ENCODE measurements at places on chromosomes 6 and 20. TPM values are rescaled to one million over a fixed set of nuclear protein-coding genes. Genes with fewer than 3 reads are reported as not detected.

EBF4 gene
- 2.8 TPM for polyA plus RNA-seq

AIF1 gene
- polyA plus RNA-seq: not detected

FAXC gene
- 5.1 TPM for polyA plus RNA-seq

PDE10A gene
- 44.9 TPM for polyA plus RNA-seq

GRIK2 gene
- polyA plus RNA-seq: 0.55 TPM

GRCh38 chr20:1334370-1334731, 5.4 kb upstream of the SDCBP2 start:
- no peak for DNase-seq

GRCh38 chr6:34129753-34130152, 16.1 kb downstream of the GRM4 start:
- no peak for DNase-seq

GRCh38 chr20:46965477-46965876, 70.8 kb downstream of the EYA2 start:
- no peak for DNase-seq

GRCh38 chr6:14881398-14881797, 364.5 kb upstream of the JARID2 start:
- no peak for DNase-seq

DNA sequence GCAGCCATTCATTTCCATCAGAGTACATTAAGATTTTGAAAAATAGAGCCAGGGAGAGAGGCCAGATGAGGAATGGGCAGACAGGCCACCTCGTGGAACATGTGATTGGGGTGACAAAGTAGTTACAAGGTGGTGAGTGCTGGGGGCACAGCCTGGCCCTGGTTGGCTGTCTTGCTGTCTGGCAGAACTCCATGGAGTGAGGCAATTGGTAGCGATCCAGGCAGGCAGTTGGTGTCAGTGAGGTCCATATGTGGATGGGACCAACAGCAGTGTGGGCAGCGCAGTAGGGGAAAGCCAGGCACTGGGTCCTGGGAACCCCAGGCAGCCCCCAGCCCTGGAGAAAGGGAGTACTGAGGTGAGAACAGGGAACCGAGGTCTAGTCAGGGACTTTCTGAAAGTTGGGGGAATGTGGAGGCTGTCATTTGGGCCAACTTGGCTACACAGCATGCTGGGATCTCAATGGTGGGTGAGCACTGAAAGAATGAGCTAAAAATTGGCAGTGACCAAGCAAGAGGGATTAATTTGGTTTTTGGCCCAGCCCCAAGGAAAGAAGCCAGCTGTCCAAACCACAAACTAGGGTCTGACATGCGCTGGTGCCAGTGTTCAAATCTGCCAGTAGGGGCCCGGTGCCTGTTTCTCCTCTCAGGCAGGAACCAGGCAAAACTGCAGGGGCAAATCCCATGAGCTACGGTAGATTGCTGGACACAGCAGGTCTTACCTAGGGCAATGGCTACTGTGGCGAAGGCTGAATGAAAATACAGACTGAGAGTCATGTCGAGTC, 61.4 kb upstream of the E2F3 start:
- no peak for DNase-seq

- DNase-seq: no peak
Measured at GRCh38 chr20:61640131-61640870, 388.2 kb downstream of the CDH4 start.

DNA sequence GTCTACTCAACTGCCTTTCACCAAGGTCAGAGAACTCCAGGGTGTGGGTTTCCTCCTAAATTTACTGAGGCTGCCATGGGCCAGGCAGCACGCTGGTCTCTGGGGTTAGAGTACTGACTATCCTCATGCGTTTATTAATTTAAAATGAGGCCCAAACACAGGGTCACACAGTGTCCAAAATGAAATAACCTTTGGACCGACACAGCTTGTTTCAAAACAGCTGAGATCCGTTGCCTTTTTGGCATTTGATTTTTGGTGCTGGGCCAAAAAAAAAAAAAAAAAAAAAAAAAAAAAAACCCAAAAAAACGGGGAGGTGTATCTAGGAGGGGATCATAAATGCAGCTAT, 14.6 kb upstream of the TOX2 start:
- DNase-seq: no peak

DNA sequence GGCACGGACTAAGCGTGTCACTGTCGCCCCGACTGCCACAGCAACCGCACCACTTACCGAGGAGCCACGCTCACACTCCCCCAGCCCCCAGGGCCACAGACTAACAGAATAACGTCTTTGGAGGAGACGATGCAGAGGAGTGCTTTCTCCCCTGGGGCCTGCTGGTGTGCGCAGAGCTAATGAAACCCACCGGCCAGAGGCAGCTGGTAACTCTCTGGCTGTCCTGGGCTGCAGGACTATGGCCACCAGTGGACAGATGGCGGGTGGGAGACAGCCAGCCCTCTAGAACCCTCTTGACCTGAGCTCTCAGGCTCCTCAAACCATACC, 228.0 kb downstream of the DLL1 start:
- DNase-seq: no peak

GRCh38 chr6:73704798-73705197, 8.8 kb downstream of the CD109 start:
- DNase-seq: no peak

GRCh38 chr6:78688668-78689067, 178.7 kb upstream of the IRAK1BP1 start:
- DNase-seq: no peak

GRCh38 chr20:52166150-52166549, 25.4 kb downstream of the ZFP64 start:
- DNase-seq: no peak

DNA sequence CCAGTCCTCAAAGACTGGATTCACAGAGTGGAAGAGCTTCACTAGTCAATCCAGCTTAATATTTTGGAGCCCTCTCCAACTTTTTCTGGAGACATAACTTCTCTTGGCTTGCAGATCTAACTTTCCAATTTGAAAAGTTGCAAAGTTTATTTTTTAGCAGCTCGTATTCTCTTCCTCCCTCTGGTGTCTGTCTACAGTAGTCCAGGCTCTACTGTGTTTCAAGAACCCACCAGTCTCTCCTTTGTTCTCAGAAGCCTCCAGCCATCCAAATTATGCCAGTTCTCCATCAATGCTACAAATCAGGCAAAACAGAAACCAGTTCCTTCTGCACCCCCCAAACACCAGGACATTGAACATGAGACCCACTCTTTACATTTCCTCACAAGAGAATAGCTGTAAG, 376.1 kb upstream of the OPRM1 start:
- DNase-seq: no peak

DNA sequence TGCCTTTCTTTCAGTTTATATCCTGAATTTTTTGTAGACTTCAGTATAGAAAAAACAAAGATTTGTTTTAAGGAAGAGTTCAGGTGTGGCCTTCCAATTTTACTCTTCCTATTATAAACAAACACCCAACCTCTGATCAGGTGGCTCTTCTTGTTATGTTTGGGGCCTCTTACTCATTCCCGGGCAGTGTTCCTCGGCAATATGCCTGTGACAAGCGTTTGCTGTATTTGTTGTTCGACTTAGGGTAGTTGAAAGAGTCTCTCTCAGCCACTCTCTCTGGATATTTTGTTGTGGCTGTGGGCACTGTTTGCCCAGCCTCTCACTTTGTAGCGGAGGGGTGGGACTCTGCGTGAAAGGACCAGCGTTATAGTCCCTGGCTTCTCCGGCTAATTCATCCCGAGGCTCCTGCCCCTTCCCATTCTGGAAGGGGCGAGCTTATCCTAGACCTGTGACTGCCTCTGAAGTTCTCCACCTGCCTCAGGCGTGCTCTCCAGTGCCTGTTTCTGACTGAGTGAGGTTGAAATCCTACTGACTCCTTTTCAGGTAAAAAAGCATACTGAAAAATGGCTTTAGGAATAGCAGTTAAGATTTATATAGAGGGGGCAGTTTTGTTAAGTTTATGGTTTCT, 97.4 kb downstream of the PLCB4 start:
- DNase-seq: no peak

- DNase-seq: no peak
Measured at GRCh38 chr6:170404697-170405096, 98.1 kb downstream of the FAM120B start.

DNA sequence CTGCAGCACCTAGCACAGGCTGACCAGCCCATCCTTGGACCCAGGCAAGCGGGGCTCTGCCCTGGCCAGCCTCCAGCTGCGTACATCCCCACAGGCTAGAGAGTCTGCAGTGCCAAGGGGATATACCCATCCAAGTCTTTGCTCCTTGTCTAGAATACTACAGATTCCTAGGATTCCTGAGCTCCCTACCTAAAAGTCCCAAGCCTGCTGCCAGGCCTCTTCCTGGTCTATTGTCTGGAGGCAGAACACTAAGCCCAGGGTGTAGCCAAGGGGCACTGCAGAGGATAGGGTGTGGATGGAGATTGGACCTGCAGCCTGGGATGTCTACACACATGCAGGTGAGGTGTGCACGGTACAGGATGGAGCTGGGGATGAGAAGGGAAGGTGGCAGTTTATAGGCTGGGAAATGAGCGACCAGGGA, 90.0 kb upstream of the SIRPA start:
- no peak for DNase-seq

DNA sequence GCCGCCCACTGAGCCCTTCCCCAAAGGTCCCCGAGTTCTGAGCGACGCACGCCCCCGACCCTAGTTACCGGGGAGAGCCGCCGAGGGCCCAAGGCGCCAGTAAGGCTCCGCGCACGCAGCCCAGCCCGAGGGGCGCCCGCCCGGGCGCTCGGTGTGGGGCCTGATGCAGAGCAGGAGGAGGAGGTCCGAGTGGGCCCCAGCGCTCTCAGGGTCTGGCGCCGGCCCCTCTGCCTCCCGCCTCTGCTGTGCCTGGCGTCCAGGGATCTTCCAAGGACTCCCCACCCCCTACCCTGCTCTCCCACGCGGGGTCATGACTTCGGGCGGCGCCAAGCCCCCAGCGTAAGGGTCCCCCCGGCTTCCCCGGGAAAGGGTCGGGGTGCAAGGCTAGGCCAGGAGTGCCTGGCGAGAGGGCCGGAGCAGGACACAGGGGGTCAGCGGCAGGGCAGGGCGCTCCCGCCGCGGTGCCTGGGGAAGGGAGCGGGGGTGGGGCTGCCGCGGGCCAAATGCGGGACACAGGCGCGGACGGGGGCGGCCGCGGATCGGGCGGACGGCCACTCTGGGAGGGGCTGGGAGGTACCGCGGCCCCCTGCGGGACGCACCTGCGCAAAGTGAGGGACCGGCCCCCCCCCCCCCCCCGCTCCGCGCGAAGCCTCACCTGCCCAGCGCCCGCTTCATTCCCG, 637 bp downstream of the ABHD12 start:
- DNase-seq: no peak

DNA sequence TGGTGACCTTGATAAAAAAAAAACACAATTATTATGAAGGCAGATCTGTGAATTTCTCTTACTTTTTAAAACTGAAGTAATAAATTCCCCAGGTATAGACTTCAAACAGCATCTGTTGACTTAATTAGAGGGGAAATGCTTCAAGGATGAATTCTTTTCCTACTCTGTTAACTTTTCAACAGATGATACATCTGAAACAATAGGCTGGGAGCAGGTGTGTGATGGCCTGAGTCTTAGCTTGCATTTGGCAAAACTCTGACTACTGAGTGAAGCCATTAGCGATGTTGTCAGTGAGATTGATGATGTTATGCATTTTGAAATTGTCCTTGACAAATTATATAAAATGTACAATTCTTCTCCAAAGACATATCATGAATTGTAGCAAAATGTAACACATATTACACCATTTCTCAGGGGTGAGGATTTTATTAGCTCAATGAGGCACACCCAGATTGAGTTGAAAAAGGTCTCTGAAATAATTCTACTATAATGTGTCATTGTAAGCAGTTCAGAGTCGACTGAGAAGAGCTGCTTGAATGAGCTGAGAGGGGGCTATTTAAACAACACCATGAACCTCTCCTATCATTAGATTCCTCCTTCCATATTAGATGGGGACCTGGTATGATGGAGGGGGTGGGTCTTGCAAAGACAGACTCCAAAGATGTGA, 39.6 kb upstream of the OGFRL1 start:
- no peak for DNase-seq

DNA sequence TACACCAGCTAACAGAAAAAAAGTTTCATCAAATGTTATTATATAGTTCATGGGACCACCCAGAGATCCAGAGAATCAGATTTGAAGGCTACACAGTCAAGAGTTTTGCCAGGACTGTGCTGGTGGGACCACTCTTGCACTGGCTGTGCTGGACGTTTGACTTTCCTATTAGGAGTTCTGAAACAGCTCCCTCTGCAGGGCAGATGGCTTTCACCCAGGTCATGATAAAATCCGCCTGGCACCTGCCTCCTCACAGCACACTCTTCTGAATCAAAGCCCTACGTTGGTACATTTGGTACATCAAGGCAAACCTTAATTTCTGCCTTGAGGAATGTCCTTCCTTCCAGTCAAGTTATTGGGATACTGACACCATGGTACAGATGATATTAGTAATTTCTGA, 302.1 kb downstream of the ZNF217 start:
- no peak for DNase-seq

DNA sequence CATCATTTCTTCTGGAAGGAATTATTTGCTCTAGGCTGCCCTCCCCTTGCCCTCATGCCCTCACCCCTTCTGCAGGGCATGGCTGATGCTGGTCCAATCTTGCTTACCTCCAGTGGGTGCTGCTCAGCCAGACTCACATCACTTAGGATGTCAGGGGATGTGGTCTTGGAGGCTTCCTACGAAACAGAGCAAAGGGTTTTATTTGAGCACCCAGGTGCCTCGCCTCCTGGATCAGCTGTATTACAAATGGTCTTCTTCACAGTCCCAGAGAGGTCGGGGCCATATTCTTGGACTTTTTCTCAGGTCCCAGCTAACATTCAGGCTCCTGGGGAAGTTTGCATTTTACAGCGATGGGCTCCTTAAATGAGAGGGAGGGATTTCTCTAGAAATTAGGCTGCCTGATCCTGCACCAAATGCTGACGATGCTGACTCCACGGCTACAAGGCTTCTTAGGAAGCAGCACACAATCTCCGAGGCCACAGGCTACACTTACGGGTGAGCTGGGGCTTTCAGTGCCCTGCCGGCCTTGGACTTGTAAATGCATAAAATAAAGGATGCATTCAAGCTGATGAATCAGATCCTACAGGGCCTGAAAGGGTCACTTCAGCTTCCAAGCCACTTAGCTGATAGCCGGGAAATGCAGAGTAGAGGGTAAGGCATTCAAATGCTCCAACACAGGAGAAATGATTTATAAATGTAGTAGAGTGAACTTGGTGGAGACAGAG, 159.8 kb upstream of the ECI2 start:
- DNase-seq: no peak

GRCh38 chr6:26241033-26241895, 123.7 kb upstream of the BTN3A2 start:
- DNase-seq: no peak

GRCh38 chr20:51526754-51527153, 15.8 kb downstream of the NFATC2 start:
- no peak for DNase-seq

GRCh38 chr20:4217349-4217841, 202.0 kb upstream of the RNF24 start:
- DNase-seq: peak; percentile 69
